ENCODE measurements at places on chromosomes 5 and 9. TPM values are rescaled to one million over a fixed set of nuclear protein-coding genes. Genes with fewer than 3 reads are reported as not detected.

IFNA7 gene
- polyA plus RNA-seq, result not detected

RGMB gene
- 6.5 TPM for polyA plus RNA-seq

PCDHB5 gene
- 1.3 TPM for polyA plus RNA-seq

PCDHB14 gene
- polyA plus RNA-seq, result 2.3 TPM

GPRIN1 gene
- polyA plus RNA-seq, result 0.23 TPM

PCDHB8 gene
- 0.84 TPM for polyA plus RNA-seq

EGFL7 gene
- polyA plus RNA-seq, result 113 TPM

PCDHGB1 gene
- polyA plus RNA-seq, result 1.3 TPM

IFNA2 gene
- polyA plus RNA-seq, result not detected

SLC38A9 gene
- 3.2 TPM for polyA plus RNA-seq

ANKRD18A gene
- polyA plus RNA-seq, result 3.1 TPM

MARVELD2 gene
- 0.23 TPM for polyA plus RNA-seq

Measured in right cardiac atrium (tissue), 5 donors.